ENCODE measurements at places on chromosomes 6 and 20.
A peak's percentile ranks its signal among the peaks of the same experiment; 100 is the strongest.

DNA sequence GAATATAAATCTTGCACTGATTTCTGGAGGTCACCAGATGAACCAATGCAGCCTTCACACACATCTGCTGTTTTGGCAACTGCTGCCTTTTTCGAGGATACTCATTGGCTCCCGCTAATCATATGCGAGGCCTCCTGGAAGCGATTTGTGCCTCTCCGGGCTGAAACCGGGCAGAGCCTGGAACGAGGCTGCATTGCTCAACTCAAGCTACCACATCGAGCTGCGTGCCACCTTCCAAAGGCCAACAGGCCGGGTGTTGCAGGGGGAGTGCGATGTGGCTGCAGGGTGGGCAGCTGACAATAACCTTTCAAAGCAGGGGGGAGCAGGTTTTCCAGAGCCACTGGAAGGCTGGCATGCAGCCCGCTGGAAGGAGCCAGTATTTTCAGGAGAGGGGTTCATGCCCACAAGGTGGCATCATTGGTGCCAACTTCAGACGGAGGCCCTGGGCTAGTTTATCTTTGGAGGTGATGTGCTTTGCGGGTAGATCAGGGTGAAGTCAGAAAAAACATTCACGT lies 122.6 kb upstream of the IFNGR1 start:
- DNase-seq = peak; percentile 87

- DNase-seq = no peak
These were observed 342.4 kb upstream of the ARID1B start for GRCh38 chr6:156434795-156435190.

DNA sequence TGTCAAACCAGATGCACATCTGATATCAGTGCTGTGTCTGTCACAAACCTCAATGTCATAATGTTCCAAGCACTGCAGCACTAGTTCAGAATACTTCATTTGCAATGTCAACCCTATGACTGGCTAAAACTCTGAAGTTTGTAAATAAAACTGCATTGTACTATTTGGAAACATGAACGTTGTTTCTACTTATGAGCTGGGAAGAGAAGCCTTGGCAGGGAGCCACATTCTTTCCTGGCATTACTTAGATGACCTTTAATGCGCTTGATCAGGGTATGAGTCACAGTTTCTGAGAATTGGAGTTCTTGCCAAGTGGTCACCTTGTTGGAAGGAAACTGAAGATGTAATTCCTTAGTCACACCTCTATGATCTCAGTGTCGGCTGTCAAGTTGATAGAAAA lies 664.8 kb upstream of the MMS22L start:
- peak; percentile 30 for DNase-seq

- DNase-seq = no peak
These were observed 13.9 kb downstream of the JAG1 start for GRCh38 chr20:10659651-10660601.

- DNase-seq = no peak
These were observed 292.7 kb downstream of the ESR1 start for GRCh38 chr6:152100183-152100618.

- no peak for DNase-seq
These were observed 15.4 kb downstream of the FNDC1 start for GRCh38 chr6:159184559-159184958.

Data from pons (tissue), 1 donor.